ENCODE measurements at places on chromosomes 3 and 15.

DNA sequence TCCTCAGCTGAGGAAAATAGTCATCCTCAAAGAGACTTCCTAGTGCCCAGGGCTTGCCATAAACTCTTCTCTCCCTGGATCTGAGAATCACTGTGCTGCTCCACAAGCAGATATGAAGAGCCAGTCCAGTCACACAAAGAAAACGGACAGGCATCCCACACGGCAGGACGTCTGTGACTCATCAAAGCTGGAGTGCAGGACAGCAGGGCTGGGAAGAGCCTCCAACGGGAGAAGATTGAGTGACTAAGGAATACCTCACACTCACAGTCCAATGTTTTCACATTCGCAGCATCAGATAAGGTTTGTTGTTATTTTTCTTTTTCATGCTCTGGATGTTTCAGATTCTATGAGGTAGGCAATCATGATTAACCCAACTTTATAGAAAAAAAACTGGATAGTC lies 57.8 kb downstream of the NEK10 start:
- peak; percentile 82 for DNase-seq

GRCh38 chr3:73363093-73363492 lies 261.6 kb downstream of the PDZRN3 start:
- DNase-seq: no peak

DNA sequence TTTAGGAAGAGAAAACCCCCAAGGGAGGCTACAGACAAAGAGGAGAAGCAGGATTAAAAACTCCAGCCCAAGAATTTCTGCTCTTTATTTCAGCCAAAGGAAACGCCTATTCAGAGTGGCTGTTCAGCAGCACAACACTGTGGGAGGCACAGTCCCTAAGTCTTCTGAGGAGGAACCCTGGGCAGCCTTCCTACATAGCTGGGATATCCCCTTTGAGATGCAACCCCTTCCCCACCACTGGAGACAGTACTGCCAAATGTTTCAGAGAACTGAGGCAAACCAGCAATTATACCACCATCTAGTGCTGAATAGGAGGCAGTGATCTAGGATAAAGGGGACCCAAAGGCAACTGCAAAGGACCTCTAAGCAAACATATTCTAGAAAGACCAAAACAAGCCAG lies 168.1 kb downstream of the VPS13C start:
- no peak for DNase-seq

GRCh38 chr3:24004171-24004938 lies 59.3 kb downstream of the NR1D2 start:
- no peak for DNase-seq

DNA sequence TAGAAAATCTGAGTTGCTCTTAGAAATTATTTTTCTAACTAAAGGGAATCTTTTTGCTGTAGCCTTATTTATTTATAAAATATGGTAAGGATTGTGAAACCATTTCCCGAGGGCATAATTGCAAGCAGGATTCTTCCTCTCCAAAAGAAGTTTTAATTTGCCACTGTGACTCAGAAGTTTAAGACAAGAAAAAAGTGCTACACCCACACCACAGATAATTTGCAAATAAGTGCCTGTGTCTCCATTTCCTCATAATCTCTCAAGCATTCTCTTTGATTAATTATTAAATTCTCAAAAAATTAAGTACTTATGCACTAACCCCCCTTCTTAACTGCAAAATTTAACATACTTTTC lies 43.6 kb downstream of the RASA2 start:
- DNase-seq: peak; percentile 33

DNA sequence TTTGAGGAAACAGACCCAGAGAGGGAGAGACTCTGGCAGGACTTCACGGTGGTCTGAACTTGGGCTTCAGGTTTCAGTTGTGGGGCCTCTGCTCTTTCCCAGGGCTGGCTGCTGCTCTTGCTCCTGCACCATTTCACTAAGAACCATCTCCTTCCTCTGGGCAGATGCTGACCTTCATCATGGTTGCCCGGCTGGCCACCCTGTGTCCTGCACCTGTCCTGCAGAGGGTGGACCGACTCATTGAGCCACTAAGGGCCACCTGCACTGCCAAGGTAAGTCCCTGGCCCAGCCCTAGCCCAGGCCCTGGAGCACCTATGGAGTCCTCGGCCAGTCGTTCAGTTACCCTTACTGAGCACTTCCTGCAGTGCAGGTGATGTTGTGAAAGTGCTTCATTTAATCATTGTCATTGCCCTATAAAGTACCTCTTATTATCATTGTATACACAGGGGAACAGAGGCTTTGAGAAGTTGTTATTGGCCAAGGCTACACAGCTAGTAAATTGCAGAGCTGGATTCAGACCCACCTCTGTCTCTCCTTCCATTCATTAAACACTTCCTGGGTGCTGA lies 10.0 kb downstream of the RPL32 start:
- DNase-seq: no peak

DNA sequence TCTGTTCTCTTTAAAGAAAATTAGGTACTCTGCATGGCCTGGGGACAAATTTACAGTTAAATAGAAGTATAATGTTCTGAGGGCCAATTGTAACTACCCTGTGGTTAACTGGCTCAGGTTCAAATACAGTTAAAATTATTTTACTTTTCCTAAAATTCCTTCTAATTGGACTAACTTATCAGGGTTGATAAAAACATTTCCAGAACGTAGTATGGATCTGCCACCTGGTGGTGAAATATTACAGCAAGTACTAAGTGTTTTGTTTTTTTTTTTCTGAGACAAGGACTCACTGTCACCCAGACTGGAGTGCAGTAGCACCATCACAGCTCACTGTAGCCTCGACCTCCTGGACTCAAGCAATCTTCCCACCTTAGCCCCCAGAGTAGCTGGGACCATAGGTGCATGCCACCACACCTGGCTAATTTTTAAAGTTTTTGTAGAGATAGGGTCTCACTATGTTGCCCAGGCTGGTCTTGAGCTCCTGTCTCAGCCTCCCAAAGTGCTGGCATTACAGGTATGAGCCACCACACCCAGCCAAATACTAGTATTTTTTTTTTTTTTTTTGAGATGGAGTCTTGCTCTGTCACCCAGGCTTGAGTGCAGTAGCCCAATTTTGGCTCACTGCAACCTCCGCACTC lies 29.2 kb downstream of the NEO1 start:
- DNase-seq: peak; percentile 7

GRCh38 chr3:188520466-188520865 lies 366.5 kb downstream of the LPP start:
- DNase-seq: no peak

GRCh38 chr15:55267401-55268175 lies 22.0 kb downstream of the RAB27A start:
- DNase-seq: no peak

DNA sequence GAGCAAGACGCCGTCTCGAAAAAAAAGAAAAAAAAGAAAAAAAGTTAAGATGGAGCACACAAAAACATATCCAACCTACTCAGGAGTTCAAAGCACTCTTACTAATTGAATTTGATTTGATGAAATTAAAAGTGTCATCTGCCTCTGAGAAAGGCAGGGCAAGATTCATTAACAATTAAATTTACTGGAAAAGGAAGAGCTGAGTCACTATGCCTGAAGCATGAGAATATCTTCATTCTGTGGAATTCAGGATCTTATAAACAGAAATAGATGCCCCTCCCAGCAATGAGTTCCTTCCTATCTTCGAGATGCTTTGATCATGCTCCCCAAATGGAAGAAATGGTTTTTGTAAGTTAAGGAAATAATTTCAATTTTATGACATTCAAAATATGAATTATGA lies 61.0 kb upstream of the ST3GAL6 start:
- no peak for DNase-seq

DNA sequence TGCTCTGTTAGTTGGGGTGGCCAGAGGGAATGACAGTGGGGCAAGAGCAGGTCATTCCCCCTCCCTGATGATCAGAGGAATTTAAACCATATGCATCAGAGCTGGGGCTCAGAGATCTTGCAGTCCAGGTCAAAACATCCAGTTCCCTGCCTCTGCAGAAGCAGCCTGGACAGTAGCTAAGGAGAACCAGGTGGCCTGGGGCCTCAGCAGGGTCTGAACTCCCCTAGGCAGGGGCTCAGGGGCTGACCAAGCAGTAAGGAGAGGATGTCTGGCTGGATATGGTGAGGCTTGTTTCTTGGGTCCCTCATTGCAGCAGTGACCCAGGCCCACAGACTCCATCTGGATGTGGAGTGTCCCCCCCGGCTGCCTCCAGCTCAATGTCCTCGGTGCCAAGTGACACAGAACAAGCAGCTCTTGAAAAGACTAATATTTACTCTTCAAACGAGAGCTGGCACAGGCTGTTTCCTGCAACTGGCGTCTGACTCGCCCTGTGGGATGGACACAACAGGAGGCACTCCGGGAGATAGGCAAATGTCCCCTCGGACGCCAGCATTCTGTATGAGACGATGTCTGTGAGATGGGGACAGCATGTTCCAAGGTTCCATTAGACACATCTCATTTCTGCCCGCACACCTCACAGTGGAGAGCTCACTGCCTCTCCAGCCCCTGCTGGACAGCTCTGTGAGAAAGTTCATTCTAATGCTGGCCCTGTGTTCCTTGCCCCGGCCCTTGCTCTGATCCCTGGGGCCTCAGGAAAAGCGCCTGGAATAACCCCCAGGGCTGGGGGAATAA lies 37.1 kb downstream of the SEC22C start:
- DNase-seq: no peak

GRCh38 chr15:88987934-88988671 lies 74.9 kb upstream of the MFGE8 start:
- DNase-seq: no peak

- no peak for DNase-seq
These were observed 217.7 kb downstream of the MEIS2 start for GRCh38 chr15:36882487-36883131.

GRCh38 chr3:57003676-57004075 lies 56.8 kb upstream of the SPATA12 start:
- DNase-seq: no peak

DNA sequence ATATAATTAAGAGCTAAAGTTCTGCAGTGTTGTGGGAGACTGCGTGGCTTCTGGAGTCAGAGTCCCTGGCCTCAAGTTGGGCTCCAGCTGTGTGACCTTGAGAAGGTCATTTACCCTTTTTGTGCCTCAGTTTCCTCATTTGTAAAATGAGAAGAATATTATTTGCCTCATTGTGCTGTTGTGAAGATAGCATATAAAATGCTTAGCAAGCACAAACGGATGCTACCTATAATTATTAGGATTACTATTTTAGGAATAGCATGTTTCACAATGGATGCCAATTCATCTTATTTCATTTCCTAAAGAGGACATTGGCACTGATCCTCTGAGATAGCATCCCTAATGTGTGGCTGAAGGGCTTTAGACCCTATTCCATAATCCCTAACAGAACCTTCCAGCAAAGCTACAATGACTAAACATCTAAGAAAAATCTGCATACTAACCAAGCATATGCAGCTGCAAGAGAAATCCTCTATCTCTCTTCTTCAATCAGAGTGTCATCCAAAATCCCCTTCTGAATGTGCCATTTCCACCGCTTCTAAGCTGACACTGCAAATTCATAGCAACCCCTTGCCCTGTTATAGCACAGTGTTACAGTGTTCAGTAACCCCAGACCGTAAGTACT lies 148.3 kb downstream of the RBMS3 start:
- DNase-seq: no peak

DNA sequence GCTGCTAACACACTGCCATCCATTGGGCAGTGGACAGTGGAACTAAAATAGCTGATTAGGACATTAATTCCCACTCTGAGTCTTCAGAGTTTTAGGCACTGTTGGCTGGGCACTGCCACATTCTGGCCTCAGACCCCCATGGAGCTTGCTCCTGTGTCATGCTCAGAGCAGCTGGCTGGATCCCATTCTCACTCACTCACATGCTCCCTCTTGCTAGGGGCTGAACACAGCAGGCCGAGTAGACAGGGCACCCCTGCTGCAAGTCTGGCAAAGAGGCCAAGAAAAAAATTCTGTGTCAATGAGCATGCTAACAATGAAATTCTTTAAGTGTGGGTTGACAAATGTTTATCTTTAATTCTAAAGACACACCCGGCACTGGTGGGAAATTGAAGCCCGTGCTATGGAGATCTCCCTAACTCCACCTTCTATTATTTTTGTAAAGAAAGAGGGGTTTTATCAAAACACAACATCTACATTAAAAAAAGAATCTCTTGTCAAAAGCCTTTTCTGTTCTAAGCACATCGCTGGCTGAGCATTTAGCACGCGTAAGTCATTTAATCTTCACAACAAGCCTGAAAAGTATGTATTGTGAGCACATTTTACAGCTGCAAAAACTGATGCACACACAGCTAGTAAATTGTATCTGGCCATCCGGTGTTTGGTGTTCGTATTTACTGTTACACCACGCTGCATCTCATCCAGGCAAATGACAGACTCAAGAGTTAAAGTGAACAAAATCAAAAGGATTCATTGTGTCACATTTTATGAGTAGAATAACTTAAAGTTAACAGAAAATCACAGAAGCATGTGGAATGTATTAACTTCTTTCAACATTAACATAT lies 362.1 kb downstream of the PLOD2 start:
- DNase-seq: peak; percentile 37

GRCh38 chr15:45149060-45149459 lies 19.3 kb downstream of the DUOX1 start:
- no peak for DNase-seq

GRCh38 chr15:50257332-50257731 lies 8.2 kb downstream of the HDC start:
- DNase-seq: no peak

DNA sequence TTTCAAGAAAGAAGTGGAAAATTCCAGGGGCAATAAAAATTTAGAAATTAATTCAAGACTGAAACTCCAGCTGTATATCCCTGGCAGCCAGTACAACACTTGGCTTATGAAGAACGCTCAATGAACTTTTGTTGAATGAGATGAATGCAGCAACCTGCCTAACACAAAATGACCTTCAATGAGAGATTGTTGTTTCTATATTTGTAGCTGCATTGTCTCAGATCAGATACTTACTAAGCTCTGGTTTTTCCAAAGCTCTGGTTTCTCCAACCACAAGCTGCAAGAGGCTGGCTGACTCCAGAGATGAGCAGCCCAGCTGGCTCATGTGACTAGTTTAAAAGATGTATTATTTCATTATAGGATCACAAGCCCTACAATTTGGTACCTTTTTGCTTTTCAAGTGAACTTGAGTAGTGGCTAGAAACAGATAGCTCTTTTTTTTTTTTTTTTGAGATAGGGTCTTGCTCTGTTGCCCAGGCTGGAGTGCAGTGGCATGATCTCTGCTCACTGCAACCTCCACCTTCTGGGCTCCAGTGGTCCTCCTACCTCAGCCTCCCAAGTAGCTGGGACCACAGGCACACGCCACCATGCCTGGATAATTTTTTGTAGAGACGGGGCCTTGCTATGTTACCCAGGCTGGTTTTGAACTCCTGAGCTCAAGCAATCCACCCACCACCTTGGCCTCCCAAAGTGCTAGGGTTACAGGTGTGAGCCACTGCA lies 57.4 kb downstream of the UMPS start:
- no peak for DNase-seq

- no peak for DNase-seq
These were observed 510 bp downstream of the ARL14 start for GRCh38 chr3:160677459-160677881.
